ENCODE measurements at places on chromosomes 2 and 18. TPM values are rescaled to one million over a fixed set of nuclear protein-coding genes. Genes with fewer than 3 reads are reported as not detected.

The SERPINB4 gene
- total RNA-seq = not detected

The SPDYA gene
- total RNA-seq = 0.56 TPM

The FBXO15 gene
- total RNA-seq = not detected

The IFIH1 gene
- 11.8 TPM for total RNA-seq

The C2orf78 gene
- not detected for total RNA-seq

The MALL gene
- total RNA-seq = 26.1 TPM

The NOL4 gene
- total RNA-seq = 0.19 TPM

The GLI2 gene
- 4.1 TPM for total RNA-seq

DNA sequence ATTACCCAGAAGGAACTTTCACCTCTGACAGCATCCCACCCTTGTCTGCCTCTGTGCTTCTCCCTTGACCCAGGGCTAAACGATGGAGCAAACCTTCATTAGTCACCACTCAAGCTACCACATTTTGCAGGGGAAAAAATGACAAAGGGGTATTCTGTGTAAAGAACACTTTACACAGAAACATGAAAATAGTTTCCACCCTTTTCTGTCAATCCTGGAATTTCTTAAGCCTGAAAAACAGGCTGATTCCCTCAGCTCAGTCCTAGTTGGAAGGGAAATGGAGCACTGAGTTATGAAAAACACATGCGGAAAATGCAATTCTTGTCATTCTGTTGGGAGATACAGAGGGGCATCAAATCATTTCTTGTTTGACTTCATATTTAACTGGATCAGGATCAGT is 175.0 kb upstream of the HNRNPA3 start:
- no peak for DNase-seq

DNA sequence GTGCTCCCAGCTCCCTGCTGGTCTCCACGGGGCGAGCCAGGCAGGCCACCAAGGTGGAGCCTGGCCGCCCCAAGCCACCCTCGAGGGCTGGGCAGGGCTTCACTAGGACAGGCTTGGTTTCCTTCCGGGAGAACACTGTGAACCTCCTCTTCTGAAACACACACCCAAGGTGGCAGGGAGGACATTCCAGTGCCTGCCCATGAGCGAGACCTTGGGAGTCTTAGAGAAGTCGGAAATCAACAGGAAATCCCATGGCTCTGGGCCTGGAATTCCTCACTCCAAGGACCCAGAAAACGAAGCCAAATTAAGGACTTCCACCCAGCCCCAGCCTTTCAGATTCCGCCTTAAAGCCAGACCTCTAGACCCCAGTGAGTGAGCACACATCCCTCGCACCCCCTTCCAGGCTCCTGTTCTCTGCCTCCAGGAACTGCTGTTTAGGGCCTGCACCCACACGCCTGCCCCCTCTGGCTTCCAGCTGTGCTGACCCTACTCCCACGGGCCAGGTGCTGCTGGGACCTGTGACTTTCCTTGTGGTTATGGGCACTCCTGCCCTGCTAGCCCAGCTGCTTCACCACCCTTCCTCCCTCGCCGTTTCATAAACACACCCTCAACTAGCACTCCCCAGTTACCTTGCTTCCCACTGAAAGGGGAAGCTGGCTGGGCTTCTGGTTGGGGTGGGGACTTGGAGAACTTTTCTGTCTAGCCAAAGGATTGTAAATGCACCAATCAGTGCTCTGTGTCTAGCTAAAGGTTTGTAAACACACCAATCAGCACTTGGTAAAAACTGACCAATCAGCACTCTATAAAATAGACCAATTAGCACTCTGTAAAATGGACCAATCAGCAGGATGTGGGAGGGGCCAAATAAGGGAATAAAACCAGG is 13.7 kb downstream of the GPR17 start:
- DNase-seq = peak; percentile 76

DNA sequence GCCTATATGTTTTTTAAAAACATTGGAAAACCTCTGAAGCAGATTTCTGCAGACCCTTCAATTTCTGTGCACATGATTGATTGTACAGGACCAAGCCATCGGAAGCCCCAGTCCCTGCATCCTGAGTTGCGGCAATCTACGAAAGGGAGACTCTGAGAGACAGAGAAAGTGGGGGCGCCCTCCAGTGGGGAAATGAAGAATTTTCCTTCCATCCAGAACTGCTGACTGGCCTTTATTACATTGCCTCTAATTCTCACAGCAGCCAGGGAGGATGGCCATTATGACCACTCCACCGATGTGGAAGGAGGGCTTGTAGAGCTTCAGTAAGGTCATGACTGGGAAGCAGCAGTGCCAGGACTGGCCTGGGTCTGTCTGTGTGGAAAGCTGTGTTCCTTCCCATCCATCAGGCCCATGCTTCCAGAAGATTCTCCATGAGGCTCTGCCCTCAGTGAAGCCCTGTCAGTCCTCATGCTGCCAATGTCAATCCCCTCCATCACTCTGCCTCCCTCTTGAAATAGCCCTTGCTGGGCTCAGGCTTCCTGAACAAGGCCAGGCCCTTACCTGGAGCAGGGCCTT is 20.0 kb upstream of the RESP18 start:
- peak; percentile 68 for DNase-seq

GRCh38 chr2:150234787-150235446 is 252.6 kb downstream of the RND3 start:
- no peak for DNase-seq

- DNase-seq = no peak
These were observed 19.5 kb downstream of the CHST10 start for GRCh38 chr2:100397976-100398375.

DNA sequence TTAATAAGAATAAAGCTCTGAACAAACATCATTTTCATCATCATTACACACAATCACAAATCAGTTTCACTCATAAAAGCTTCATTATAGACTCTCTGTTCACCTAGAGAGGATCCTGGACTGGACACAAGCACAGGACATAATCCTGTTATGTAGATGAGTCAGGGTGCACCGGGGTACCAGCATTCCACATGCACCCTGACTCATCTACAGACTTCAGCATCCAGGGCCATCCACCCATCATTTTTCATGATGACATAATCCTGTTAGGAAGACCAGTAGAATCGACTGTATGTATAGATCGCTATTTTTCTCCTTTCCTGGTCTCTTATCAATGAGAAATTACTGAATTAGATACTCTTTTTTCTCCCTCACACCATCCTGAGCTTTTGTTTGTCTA is 73.7 kb upstream of the PIK3C3 start:
- DNase-seq = no peak

GRCh38 chr2:213703406-213704098 is 419.3 kb downstream of the SPAG16 start:
- DNase-seq = no peak

DNA sequence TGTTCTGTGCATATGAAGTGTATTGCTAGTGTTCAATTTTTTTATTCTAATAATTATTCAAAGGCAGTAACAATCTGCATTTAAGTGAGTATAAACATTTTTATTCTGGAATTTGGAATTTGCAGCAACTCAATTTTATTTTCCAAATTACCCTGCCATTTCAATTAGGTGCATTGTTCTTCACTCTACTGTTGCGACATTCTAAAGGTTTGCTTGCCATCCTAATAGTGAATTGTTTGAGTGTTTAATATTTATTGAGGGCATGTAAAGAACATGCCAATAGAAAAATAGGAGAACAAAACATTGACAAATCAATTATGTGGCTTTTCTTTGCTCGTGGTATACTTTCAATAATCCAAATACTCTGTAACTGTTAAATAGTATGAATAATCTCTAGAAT is 18.0 kb downstream of the MEIS1 start:
- no peak for DNase-seq

- DNase-seq = no peak
These were observed 128.4 kb downstream of the RNF152 start for GRCh38 chr18:61764381-61764780.

DNA sequence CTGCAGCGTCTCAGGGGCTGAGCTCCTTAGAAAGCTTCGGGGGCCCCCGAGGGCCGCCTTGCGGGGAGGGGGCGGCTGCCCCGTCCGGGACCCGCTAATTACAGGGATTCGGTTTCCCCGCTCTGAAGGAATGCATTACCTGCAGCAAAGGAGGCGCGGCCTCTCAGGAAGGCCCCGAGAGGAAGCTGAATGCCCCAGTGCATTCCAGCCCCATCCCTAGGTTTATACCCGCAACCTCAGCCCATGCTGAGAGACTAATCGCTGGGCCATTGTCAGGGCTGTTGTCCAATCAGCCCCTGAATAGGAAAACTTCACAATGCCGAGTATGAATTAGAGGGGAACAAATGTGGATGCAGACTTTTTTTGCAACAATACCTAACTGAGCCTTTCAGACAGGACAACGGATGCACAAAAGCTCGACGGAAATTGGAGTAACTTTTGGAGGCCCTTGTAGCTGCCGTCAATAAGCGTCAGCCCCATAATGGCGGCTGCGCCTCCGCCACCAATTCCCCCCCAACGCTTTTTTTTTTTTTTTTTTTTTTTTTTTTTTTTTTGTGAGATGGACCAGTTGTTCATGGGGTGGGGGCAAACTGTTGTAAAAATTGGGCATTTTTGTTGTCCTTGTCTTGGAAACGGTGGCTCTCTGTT is 138.6 kb upstream of the SIX3 start:
- no peak for DNase-seq

DNA sequence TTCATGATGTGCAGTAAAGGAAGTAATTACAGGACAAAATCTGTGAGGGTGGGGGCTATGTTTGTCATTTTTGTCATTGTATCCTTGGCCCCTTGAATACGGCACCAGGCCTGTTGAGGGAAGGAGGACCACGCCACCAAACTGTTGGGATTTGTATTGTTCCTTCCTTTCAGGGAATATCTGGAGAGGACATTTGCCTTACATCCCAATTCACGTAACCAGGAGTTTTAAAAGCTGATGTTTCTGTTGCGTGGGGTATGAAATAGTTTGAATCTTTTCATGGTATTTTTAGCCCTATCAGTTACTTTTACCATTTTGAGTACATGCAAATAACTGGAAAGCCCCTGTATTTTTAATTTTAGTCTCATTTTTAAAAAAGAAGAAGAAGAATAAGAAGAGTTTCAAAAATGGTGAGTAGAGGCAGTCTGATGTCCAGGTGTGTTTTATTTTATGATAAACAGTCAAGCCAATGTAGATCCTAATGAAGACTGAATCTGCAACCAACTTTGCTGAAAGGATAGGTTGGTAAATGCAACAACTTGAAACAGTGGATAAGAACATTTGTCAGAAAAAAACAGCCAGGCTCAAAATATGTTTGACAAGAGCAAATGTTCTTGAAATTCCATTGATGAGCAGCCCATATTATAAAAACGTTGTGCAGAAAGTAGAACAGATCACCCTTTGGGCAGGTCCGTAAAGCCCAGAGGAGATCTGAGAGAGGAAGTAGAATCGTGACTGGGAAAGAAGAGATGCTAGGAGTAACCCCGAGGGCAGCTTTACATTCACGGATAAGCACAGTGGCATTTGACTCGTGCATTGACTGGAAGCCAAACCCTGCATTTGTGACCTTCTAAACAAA is 54.5 kb downstream of the RASGRP3 start:
- no peak for DNase-seq

DNA sequence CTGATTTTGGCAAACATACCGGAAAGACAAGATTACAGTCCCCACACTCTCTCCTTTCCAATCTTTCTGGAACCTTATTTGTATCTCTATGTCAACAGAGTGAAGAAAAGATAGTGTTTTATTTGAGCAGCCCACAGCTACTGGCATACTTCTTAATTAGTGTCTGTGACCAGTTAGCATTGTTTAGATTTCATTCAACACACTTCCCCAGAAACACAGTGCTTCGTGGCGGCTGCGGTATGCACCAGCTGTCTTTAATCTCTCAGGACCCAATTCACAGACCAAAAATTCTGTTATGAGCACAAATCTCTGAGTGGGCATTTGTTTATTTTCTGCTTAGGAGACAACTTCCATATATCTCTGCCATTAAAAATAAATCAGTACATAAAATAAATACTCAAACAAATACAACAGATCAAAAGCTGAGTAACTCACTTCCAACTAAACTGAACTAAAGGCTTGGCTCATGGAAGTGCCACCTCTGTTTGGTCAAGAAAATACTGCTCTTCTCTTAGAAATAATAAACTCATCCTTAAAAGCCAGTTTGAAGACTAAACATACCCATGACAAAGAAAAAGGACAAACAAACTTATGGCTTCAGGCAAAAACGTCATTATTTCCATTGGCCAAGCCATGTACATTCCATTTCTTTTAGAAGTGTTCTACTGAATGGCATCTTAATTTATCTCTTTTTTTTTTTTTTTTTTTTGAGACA is 392.4 kb downstream of the TXNL1 start:
- no peak for DNase-seq

GRCh38 chr18:58903533-58903932 is 38.9 kb downstream of the ZNF532 start:
- DNase-seq = no peak

DNA sequence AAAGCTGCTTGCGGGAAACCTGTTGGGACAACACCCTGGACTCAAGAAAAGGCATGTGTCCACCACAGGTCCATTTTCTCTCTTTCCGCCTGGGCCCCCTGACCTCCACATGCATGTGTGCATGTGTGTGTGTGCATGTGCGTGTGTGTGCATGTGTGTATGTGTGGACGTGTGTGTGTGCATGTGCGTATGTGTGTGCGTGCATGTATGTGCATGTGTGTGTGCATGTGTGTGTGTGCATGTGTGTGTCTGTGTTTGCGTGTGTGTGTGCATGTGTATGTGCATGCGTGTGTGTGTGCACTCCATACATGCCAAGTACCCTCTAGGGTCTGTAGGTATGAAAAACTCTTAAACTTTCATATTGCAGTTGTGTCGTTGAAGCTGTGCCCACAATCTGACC is 16.3 kb downstream of the CAPN14 start:
- DNase-seq = no peak

Measured in right cardiac atrium (tissue), 5 donors.